T-helper 17 cell (primary cell): ENCODE measurements at places on chromosomes 7 and 10. TPM values are rescaled to one million over a fixed set of nuclear protein-coding genes. Genes with fewer than 3 reads are reported as not detected.
A peak's percentile ranks its signal among the peaks of the same experiment; 100 is the strongest.

- peaks cover 71% of the 10 kb centered on the region for H3K27me3 ChIP-seq
- H3K36me3 ChIP-seq: peaks cover 2% of the 10 kb centered on the region
- DNase-seq: no peak
- peak overlapping the region; percentile 63 for H3K4me3 ChIP-seq
- H3K4me1 ChIP-seq: peaks cover 4% of the 10 kb centered on the region
Observed at GRCh38 chr7:1223196-1223981, 9.3 kb upstream of the UNCX start.

DNA sequence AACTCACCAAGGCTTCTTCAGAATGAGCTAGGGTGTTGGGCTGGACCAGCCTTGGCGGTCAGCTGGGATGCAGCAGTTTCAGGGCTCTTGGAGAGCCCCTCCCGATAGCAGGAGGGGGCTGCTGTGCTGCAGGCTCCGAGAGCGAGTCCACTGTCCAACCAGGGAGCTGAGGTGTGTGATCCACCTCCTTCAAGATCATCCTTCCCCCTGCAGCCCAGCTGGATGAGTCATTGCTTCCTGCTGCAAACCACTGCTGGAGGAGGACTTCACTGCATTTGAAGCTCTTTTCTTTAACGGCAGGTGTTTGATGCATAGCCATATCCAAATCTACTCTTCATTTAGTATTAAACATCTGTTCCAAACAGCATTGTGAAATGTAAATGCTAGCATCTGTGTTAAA, 54.2 kb upstream of the EBF3 start:
- no peak overlapping the region for H3K4me3 ChIP-seq
- peaks cover 13% of the 10 kb centered on the region for H3K27me3 ChIP-seq
- H3K4me1 ChIP-seq: no peaks in the 10 kb centered on the region
- no peak overlapping the region for H3K27ac ChIP-seq
- DNase-seq: no peak

DNA sequence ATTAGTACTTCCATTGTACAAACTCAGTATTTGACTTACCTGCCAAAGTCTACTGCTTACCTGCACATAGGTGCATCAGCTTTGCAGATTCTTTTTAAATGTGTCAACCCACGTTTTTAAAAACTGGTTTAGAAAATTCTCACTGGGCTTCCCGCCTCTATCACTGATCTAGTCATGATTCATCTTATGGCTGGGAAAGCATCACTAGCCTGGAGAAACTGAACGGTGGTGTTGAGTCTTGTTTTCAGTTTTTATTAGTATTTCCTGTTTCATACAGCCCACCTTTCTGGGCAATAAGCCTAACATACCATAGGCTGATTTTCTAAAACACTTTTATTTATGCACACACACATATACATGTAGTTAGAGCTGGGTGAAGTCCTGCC, 19.7 kb downstream of the DOCK1 start:
- no peaks in the 10 kb centered on the region for H3K27me3 ChIP-seq
- no peak for DNase-seq
- no peak overlapping the region for H3K27ac ChIP-seq

GRCh38 chr7:41047211-41047610, 655.7 kb downstream of the INHBA start:
- H3K4me1 ChIP-seq: no peaks in the 10 kb centered on the region
- no peak for DNase-seq
- no peak overlapping the region for H3K4me3 ChIP-seq
- no peaks in the 10 kb centered on the region for H3K36me3 ChIP-seq

DNA sequence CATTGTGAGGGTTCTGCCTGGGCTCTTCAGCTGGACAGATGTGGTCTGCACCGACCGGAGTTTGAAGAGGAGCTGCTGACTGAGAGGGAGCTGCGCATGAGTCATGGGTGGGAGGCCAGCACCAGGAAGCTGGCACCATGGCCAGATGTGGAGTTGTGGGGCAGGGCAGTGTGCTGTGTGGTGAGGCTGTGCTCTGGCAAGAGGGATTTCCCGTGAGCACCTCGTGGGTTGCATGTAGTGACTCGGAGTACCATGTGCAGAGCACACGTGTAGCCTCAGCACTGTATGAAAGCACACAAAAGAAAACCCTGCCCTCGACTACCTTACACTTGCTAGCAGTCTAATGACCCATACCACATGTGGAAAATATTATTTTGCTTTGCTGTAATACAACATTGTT, 103.4 kb downstream of the WNT2 start:
- no peak overlapping the region for H3K4me3 ChIP-seq
- H3K4me1 ChIP-seq: no peaks in the 10 kb centered on the region
- DNase-seq: no peak
- H3K27me3 ChIP-seq: no peaks in the 10 kb centered on the region

DNA sequence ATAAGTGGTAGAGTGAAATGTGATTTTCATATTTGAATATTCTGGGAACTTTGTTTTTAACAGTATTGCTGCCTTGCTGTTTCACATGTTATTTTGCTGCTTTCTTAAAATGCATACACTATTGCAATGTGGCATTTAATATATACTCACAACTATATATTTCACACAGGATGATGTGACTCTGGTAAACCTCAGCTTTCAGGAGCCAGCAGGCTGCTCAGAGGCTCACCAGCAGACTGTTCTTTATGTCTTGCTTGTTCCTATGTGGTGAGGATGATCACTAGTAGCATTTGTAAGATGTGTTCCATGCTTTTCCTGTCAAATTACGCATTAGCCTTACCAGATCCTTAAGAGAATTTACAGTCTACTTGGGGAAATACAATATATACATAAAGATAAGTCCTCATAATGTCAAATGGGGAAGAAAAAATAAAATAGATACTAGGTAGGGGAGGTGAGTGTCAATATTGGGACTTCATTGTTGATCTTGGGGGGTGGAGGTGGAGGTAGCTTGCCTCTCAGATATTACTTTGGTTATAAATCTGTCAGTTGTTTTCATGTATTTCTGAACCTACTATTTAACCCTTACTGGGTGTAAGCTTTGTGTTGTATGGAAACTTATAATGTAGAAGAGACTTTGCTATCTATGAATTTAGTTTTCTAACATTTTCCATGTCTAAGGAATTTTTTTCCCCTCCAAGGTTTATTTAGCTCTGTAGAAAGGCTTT, 8.4 kb downstream of the GNAI1 start:
- H3K36me3 ChIP-seq: no peaks in the 10 kb centered on the region
- no peaks in the 10 kb centered on the region for H3K27me3 ChIP-seq
- no peak overlapping the region for H3K27ac ChIP-seq
- H3K4me1 ChIP-seq: no peaks in the 10 kb centered on the region
- no peak overlapping the region for H3K4me3 ChIP-seq
- no peak for DNase-seq

DNA sequence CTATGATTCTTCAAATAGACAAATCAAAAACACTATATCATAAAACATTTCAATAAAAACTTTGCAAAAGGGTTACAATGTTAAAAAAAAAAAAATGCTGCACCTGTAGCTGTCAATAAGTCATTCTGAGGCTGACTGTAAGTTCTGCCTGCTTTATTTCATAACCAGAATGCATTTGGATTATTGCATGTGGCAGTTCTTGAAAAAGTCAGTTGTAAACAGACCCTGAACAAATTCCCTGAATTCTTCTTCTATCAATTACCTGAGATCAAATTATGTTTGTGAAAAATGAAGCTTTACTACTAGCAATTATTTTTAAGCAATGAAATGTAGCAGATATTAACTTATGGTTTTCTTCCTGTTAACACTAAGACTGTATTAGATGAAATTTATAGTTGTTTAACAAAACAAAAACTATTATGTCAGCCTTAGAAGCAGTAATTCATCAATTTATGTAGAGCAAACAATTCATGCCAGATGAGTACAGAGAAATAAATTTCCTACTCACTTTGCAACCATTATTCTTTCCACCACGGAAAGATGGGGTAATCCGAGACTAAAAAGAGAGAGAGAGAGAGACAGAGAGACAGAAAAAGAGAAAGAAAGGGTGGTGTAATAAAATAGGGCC, 107.8 kb downstream of the SFMBT2 start:
- peaks cover 6% of the 10 kb centered on the region for H3K36me3 ChIP-seq
- peak overlapping the region; percentile 43 for H3K27ac ChIP-seq
- no peaks in the 10 kb centered on the region for H3K27me3 ChIP-seq
- H3K4me1 ChIP-seq: peaks cover 26% of the 10 kb centered on the region
- H3K4me3 ChIP-seq: no peak overlapping the region

- H3K4me1 ChIP-seq: peaks cover 9% of the 10 kb centered on the region
- no peak overlapping the region for H3K4me3 ChIP-seq
- peaks cover 37% of the 10 kb centered on the region for H3K27me3 ChIP-seq
- no peaks in the 10 kb centered on the region for H3K36me3 ChIP-seq
- no peak overlapping the region for H3K27ac ChIP-seq
Observed at GRCh38 chr10:132906106-132906505, 36.3 kb downstream of the CFAP46 start.

- no peaks in the 10 kb centered on the region for H3K4me1 ChIP-seq
- peaks cover 26% of the 10 kb centered on the region for H3K27me3 ChIP-seq
- no peak overlapping the region for H3K4me3 ChIP-seq
- no peak for DNase-seq
- H3K36me3 ChIP-seq: no peaks in the 10 kb centered on the region
Observed at GRCh38 chr10:18099415-18099814, 40.8 kb upstream of the CACNB2 start.

DNA sequence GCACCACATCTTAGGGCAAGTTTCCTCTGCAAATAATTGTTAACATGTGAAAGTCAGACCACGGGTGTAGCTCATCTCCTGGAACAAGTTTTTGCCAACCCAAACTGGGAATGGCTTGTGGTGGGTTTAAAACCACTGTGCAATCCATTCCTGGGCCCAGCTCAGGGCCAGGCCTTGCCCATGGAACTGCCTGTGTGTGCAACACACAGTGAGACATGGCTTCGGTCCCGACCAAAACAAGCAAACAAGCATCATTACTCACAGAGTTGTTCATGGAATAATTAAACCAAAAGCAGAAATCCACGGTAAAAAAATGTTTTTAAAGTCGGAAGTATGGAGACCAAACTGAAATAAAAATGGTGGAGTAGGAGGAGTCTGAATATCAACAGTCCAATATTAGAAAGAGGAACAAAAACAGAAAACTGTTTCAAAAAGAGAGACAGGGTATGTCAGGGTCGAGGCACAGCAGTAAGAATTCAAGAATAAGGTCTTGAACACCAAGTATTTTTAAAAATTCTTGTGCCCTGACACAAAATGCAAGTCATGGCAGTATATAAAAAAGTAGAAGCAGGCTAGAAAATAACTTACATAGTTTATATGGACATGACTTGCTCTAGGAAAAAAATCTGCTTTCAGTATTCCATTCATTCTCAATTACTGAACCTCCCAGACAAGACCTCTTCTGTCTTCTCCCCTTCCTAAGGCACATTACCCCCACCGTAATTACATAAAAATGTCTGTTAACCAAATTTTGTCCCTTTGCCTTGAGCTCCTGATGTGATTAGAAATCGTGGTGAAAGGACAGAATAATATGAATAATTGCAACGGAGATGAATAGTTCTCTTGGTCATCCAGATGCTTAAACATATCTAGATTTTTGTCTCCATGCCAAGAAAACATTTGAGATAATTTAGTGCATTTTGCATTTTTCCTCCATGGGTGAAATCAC, 88.4 kb downstream of the FAS start:
- H3K4me3 ChIP-seq: no peak overlapping the region
- peaks cover 3% of the 10 kb centered on the region for H3K4me1 ChIP-seq
- no peaks in the 10 kb centered on the region for H3K27me3 ChIP-seq
- DNase-seq: no peak
- no peaks in the 10 kb centered on the region for H3K36me3 ChIP-seq

GRCh38 chr7:2032030-2032875, 200.5 kb downstream of the MAD1L1 start:
- H3K36me3 ChIP-seq: no peaks in the 10 kb centered on the region
- H3K4me3 ChIP-seq: no peak overlapping the region
- DNase-seq: no peak
- no peaks in the 10 kb centered on the region for H3K27me3 ChIP-seq

- H3K4me3 ChIP-seq: no peak overlapping the region
- no peaks in the 10 kb centered on the region for H3K27me3 ChIP-seq
- peaks cover 4% of the 10 kb centered on the region for H3K4me1 ChIP-seq
- no peak overlapping the region for H3K27ac ChIP-seq
- DNase-seq: no peak
Observed at GRCh38 chr10:69242852-69243212, 22.7 kb downstream of the HKDC1 start.

GRCh38 chr10:26169466-26169865, 47.1 kb upstream of the GAD2 start:
- DNase-seq: no peak
- peaks cover 2% of the 10 kb centered on the region for H3K4me1 ChIP-seq
- H3K4me3 ChIP-seq: no peak overlapping the region
- peaks cover 41% of the 10 kb centered on the region for H3K27me3 ChIP-seq
- H3K27ac ChIP-seq: no peak overlapping the region
- H3K36me3 ChIP-seq: peaks cover 8% of the 10 kb centered on the region

- no peaks in the 10 kb centered on the region for H3K27me3 ChIP-seq
- no peak for DNase-seq
- no peaks in the 10 kb centered on the region for H3K4me1 ChIP-seq
- H3K36me3 ChIP-seq: peaks cover 2% of the 10 kb centered on the region
- no peak overlapping the region for H3K4me3 ChIP-seq
Observed at GRCh38 chr7:19690736-19691135, 18.1 kb downstream of the POLR1F start.

DNA sequence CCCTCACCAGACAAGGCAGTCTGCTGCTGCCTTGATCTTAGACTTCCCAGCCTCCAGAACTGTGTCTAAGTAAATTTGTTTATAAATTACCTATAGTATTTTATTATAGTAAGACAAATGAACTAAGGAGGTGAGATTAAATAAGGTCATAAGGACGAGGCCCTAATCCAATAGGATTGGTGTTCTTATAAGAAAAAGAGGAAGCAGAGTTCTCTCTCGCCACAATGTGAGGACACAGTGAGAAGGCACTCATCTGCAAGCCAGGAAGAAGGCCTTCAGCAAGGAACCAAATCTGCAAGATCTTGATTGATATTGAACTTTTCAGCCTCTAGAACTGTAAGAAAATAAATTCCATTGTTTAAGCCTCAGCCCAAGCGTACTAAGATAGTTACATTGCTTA, 6.1 kb upstream of the ZNF438 start:
- H3K4me1 ChIP-seq: peaks cover 4% of the 10 kb centered on the region
- H3K4me3 ChIP-seq: no peak overlapping the region
- no peaks in the 10 kb centered on the region for H3K36me3 ChIP-seq
- no peak overlapping the region for H3K27ac ChIP-seq

DNA sequence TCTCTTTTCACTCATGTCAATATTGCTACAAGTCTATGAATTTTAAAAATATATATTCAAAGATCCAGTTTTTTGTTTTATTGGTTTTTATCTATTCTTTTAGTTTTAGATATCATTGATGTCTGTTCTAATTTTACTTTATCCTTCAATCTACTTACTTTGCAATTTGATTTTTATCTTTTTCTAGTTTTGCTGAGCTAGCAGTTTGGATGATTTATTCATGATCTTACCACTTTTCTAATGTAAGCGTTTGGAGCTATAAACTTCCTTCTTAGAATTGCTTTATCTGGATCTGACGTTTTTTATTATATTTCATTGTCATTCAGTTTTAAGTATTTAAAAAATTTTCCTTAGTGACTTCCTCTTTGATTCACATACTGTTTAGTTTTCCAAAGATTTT, 664.5 kb upstream of the VSTM2A start:
- no peak overlapping the region for H3K27ac ChIP-seq
- H3K36me3 ChIP-seq: no peaks in the 10 kb centered on the region
- H3K27me3 ChIP-seq: no peaks in the 10 kb centered on the region
- H3K4me3 ChIP-seq: no peak overlapping the region

Gene SFXN3
- 51.5 TPM for total RNA-seq

Gene ANKRD7
- not detected for total RNA-seq

Gene SMO
- total RNA-seq: not detected

Gene PCGF6
- total RNA-seq: 4.7 TPM

Gene EBLN1
- total RNA-seq: not detected

Gene ECHDC3
- total RNA-seq: 0.72 TPM

Gene CCL24
- total RNA-seq: not detected

Gene DRGX
- not detected for total RNA-seq

Gene CYP2C8
- 0.21 TPM for total RNA-seq

Gene TMEM178B
- 0.96 TPM for total RNA-seq
